Left lung (tissue), 14 donors: ENCODE measurements at places on chromosomes 7 and 10. TPM values are rescaled to one million over a fixed set of nuclear protein-coding genes. Genes with fewer than 3 reads are reported as not detected.
A peak's percentile ranks its signal among the peaks of the same experiment; 100 is the strongest.

DNA sequence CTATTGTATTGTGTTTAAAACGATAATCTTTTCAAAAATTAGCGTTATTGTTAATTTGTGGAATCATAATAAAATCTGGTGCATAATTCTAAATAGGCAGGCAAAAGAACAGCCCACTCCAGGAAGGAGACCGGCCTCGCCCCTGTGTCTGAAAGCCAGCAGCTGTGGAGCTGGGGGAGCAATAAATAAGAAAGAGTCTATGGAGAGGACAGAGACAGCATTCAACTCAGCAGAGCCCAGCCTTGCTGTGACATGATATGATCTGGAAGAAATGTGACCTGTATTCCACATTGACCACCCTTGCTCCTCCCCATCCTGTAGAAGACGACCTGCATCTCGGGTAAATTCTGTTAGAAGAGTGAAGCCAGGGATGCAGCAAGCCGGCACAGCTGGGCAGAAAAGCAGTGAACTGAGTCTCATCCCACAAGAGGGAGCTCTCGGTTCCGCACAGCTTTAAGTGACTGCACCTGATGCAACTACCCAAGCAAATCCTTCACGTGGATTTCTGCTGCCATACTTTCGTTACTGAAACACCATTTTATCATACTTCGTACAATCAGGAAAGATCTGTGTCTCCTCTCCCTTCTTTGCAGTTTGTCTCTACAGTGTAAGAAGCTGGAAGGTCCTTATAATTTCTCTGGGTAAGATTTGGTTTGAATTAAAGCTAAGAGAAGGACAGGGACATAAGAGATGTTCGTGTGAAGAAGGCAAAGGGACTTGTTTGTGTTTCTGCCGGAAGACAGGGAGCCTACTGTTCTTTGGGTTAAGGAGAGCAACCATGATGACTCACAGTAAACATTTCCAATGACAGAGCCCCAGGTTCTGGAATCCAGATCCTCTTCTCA, 427.1 kb downstream of the GPAM start:
- no peaks in the 10 kb centered on the region for H3K27me3 ChIP-seq
- no peak overlapping the region for H3K27ac ChIP-seq
- H3K36me3 ChIP-seq = no peaks in the 10 kb centered on the region
- DNase-seq = peak; percentile 9

DNA sequence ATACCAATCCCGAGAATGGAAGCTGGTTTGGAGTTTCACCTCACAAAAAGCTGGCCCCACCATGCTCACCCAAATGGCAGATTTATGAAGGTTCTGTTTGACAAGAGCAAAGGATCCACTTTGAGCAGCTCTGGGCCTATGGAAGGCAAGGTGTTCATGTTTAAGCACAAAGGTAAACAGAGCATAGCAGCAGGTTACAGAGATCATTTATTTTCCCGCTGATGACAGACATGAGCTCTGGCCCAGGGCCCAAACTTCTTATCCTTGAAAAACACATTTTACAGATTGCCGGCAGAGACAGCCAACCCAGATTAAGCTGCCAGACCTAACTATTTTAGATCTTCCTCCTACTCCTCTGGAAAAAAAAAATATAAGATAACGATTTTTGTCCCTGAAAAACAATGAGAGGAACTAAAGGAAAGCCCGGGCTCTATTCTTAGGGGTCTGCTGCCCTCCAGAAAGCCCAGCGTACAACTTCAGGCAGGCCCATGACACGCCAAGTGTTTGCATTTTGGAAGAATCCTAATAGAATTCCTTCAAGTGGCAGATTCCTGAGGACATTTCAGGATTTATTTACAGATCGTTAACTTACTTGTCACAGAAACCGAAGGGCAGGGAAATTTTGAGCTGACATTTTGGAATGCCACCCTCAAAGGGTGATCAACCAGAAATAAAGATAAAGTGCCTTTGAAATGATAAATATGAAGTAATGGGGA, 40.0 kb downstream of the SYPL1 start:
- peaks cover 32% of the 10 kb centered on the region for H3K4me1 ChIP-seq
- H3K4me3 ChIP-seq = no peak overlapping the region
- H3K27me3 ChIP-seq = no peaks in the 10 kb centered on the region
- H3K36me3 ChIP-seq = no peaks in the 10 kb centered on the region

GRCh38 chr10:22560096-22560912, 154.1 kb downstream of the PIP4K2A start:
- H3K36me3 ChIP-seq = no peaks in the 10 kb centered on the region
- no peak overlapping the region for H3K4me3 ChIP-seq
- no peak overlapping the region for H3K27ac ChIP-seq
- no peaks in the 10 kb centered on the region for H3K4me1 ChIP-seq
- no peak for DNase-seq
- H3K27me3 ChIP-seq = no peaks in the 10 kb centered on the region

Gene GTF2IRD2
- 62.4 TPM for polyA plus RNA-seq

DNA sequence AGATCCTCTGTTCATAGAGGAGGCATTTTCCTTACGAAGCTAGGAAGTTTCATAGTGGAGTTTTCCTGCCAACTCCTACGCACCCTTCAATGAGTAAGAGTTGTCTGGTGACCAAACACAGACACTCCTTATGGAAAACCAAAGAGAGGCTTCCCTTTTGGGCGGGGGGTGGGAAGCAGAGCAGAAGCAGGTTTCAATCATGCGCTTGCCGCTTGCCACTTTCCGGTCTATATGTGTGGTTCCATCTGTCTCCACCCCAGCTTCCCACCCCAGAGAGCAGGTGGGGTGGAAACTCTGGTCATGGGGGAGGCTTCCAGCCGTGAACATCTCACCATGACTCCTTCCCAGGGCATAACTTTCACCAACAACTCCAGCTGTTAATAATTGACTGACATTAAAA, 68.8 kb upstream of the GRB10 start:
- DNase-seq = no peak
- H3K27ac ChIP-seq = no peak overlapping the region
- no peaks in the 10 kb centered on the region for H3K36me3 ChIP-seq
- H3K4me3 ChIP-seq = no peak overlapping the region
- no peaks in the 10 kb centered on the region for H3K27me3 ChIP-seq

GRCh38 chr7:116948934-116949333, 4.4 kb upstream of the ST7 start:
- H3K4me3 ChIP-seq = no peak overlapping the region
- H3K27me3 ChIP-seq = no peaks in the 10 kb centered on the region
- no peaks in the 10 kb centered on the region for H3K36me3 ChIP-seq
- peak overlapping the region; percentile 36 for H3K27ac ChIP-seq
- no peak for DNase-seq

DNA sequence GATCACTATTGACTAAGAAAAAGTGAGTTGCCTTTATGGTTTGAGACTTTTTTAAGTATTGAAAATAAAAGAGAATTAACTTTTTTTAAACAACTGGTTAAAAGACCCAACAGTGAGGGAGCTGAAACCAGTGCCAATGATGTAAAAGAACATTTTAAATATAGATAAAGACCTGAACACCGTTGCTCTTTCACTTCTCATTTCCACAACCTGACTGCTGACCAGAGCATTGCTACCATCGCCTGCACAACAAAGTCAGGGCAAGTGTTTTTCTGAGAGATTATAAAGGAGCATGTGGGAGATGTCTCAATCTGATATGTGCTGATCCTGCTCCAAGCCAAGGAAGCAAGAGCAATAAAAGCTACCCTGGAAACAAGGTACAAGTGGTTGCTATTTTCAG, 34.7 kb downstream of the IMMP2L start:
- no peaks in the 10 kb centered on the region for H3K36me3 ChIP-seq
- H3K4me1 ChIP-seq = no peaks in the 10 kb centered on the region
- no peak for DNase-seq
- no peak overlapping the region for H3K4me3 ChIP-seq
- no peaks in the 10 kb centered on the region for H3K27me3 ChIP-seq
- H3K27ac ChIP-seq = no peak overlapping the region

DNA sequence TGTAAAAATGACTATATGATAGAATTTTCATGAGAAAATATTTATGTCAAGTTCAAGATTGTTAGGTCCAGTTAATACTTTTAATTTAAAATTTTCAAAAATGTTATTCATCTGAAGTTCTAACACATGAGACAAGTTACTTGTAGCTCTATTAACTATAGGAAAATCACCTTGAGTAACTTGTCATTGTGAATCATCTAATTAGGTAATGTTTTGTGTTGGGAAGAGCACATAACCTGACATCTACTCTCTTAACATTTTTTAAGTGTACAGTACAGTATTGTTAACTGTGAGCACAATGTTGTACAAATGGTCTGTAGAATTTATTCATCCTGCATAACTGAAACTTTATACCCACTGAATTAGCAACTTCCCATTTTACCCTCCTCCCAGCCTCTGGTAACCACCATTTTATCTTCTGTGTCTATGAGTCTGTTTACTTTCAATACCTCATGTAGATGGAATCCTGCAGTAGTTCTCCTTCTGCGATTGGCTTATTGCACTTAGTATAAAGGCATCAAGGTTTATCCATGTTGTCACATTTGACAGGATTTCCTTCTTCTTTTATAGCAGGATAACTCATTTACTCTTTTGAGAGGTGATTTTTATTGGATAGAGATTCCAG, 54.6 kb downstream of the ARL4A start:
- no peaks in the 10 kb centered on the region for H3K27me3 ChIP-seq
- no peaks in the 10 kb centered on the region for H3K36me3 ChIP-seq
- DNase-seq = no peak
- no peaks in the 10 kb centered on the region for H3K4me1 ChIP-seq
- no peak overlapping the region for H3K27ac ChIP-seq

DNA sequence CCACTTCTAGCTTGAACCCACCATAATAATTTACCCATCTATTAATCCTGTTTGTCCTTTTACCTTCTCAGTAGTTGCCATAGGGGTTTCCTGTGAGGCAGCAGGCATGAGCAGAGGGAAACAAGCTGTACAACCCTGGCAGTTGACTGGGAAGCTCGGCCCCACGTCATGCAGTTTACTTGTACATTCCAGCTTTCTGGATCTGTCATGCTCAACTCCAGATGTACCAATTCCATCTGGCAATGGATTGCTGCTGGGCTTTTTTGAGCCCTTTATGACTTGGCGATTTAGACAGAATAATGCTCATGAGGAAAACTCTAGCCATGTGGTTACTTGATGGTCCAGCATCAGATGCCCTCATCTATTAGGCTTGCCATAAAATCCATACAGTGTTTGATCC, 112.5 kb downstream of the GNAI1 start:
- no peaks in the 10 kb centered on the region for H3K4me1 ChIP-seq
- no peak overlapping the region for H3K4me3 ChIP-seq
- no peak for DNase-seq
- H3K27ac ChIP-seq = no peak overlapping the region

GRCh38 chr10:125409756-125410155, 249.4 kb upstream of the CTBP2 start:
- H3K4me1 ChIP-seq = no peaks in the 10 kb centered on the region
- no peak overlapping the region for H3K27ac ChIP-seq
- H3K27me3 ChIP-seq = no peaks in the 10 kb centered on the region
- H3K36me3 ChIP-seq = no peaks in the 10 kb centered on the region

DNA sequence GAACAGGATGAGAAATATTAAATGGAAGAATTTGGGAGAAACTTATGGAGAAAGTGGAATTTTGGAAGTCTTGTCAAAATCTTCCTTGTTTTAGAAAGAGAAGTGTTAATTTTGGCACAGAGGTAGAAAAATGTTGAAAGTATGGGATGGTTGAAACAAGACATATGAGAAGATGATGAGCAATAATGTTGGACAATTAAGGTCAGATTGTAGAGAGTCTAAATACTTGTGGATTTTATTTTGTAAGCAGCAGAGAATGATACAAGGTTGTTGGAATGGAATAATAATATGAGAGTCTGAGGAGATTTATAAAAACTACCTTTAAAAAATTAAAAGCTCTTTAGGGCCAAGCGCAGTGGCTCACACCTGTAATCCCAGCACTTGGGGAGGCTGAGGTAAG, 34.6 kb downstream of the PHTF2 start:
- peaks cover 18% of the 10 kb centered on the region for H3K4me1 ChIP-seq
- H3K27me3 ChIP-seq = no peaks in the 10 kb centered on the region
- no peaks in the 10 kb centered on the region for H3K36me3 ChIP-seq
- no peak for DNase-seq
- H3K27ac ChIP-seq = no peak overlapping the region

DNA sequence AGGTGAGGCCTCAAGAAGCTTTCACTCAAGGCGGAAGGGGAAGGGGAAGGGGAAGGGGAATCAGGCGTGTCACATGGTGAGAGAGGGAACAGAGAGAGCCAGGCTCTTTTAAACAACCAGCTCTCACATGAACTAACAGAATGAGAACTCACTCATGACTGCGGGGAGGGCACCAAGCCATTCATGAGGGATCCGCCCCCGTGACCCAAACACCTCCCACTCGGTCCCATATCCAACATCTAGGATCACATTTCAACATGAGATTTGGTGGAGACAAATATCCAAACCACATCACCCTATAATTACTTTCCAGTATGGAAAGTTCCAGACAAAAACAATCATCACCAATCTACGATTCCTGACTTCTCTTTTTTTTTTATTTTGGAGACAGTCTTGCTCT, 22.9 kb downstream of the HIP1 start:
- H3K27ac ChIP-seq = no peak overlapping the region
- H3K27me3 ChIP-seq = no peaks in the 10 kb centered on the region
- H3K4me3 ChIP-seq = no peak overlapping the region
- no peaks in the 10 kb centered on the region for H3K36me3 ChIP-seq
- DNase-seq = no peak

Gene OR2A12
- 0.07 TPM for polyA plus RNA-seq

DNA sequence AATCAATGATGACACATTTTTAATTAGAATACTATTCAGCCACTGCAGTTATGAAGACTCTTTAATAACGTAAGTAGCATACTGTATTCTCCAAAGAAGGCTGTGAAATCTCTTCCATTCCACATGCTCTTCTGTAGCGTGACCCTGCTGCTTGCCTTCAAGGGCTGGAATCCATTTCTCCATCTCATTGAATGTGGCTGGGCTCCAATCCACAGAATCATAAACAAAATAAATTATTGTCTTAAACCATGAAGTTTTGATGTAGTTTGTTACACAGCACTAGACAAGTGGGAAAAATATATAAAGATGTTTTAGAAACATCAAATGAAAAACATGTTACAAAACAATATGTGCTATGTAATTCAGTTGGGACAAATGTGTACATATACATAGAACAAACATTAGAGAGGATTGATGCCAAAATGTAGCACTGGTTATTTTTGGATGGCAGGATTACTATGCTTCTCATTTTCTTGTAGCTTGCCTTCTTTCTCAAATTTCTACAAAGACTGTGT, 410.8 kb upstream of the PODXL start:
- DNase-seq = no peak
- no peak overlapping the region for H3K4me3 ChIP-seq
- H3K27ac ChIP-seq = no peak overlapping the region
- H3K36me3 ChIP-seq = no peaks in the 10 kb centered on the region
- H3K4me1 ChIP-seq = no peaks in the 10 kb centered on the region
